Neural crest cell (in vitro differentiated cells): ENCODE measurements at places on chromosomes 6 and 20. TPM values are rescaled to one million over a fixed set of nuclear protein-coding genes. Genes with fewer than 3 reads are reported as not detected.
A peak's percentile ranks its signal among the peaks of the same experiment; 100 is the strongest.

PKIB gene
- 86.4 and 88.8 TPM in 2 replicates for total RNA-seq

DNA sequence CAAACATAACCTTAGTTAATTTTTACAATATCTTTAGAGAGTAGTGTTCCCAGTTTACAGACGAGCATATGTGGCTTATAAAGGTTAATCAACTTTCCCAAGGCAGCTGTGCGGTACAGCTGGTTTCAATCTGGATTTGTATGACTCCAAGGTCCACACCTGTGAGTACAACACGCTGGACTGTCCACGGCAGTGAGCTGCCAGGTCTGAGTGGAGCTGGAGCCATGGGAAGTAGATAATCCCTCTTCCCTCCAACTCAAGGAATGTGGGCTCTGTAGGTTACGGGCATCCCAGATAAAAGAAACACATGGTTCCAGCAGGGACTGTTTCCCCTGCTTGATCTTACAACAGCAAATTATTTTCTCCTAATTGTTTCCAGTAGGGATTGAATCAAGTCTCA is 102.2 kb downstream of the SOD2 start:
- DNase-seq, result no peak
- H3K4me3 ChIP-seq, result no peak overlapping the region
- H3K27ac ChIP-seq, result no peak overlapping the region
- peaks cover 76% of the 10 kb centered on the region for H3K27me3 ChIP-seq
- H3K4me1 ChIP-seq, result peaks cover 14% of the 10 kb centered on the region

DNA sequence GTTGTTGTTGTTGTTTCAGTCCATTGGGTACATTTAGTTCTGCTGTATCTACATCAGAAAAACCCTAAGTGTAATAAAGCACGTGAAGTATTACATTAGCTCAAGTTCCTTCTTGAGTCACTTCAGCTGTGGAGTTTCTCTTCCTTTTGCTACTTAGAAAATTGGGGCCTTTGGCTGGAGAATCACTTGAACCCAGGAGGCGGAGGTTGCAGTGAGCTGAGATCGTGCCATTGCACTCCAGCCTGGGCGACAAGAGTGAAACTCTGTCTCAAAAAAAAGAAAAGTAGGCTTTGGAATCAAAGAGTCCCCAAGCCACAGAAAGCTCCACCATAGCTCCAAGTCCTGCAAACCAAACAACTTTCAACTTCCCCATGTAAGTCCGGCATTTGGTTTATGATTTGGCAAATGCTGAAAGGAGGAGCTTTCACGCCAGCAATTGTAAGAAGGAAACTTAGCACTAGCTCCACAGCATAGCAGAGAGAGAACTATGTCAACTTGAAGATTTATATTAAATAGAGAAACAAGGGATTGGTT is 56.5 kb upstream of the RNF144B start:
- peaks cover 5% of the 10 kb centered on the region for H3K4me1 ChIP-seq
- H3K4me3 ChIP-seq, result no peak overlapping the region
- H3K27ac ChIP-seq, result no peak overlapping the region

DNA sequence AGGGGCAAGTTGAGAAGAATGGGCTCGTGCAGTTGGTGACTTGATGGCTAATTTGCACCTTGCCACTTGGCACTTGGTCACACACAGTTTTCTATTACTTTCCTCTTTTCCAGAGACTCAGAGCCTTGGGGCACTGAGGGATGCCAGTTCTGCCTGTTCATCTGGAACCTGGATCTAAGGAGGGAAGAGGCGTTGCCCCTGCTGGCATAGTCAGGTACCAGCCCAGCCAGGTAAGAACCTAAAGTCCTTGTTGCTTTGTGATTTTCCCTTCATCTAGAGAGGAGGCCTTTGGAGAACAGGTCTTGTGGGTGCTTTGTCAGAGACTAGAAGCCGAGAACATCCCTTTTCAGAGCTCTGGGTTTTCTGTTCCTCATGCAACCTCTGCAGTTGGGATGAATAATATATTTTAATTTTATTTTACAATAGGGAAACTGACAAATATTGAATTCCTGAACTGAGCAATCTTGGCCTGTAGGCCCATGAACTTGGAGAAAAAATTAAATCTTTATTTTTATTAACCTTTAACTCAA is 11.4 kb downstream of the SYTL3 start:
- no peaks in the 10 kb centered on the region for H3K36me3 ChIP-seq
- peaks cover 5% of the 10 kb centered on the region for H3K4me1 ChIP-seq
- DNase-seq, result no peak
- H3K4me3 ChIP-seq, result no peak overlapping the region
- peaks cover 34% of the 10 kb centered on the region for H3K27me3 ChIP-seq
- H3K27ac ChIP-seq, result no peak overlapping the region

DNA sequence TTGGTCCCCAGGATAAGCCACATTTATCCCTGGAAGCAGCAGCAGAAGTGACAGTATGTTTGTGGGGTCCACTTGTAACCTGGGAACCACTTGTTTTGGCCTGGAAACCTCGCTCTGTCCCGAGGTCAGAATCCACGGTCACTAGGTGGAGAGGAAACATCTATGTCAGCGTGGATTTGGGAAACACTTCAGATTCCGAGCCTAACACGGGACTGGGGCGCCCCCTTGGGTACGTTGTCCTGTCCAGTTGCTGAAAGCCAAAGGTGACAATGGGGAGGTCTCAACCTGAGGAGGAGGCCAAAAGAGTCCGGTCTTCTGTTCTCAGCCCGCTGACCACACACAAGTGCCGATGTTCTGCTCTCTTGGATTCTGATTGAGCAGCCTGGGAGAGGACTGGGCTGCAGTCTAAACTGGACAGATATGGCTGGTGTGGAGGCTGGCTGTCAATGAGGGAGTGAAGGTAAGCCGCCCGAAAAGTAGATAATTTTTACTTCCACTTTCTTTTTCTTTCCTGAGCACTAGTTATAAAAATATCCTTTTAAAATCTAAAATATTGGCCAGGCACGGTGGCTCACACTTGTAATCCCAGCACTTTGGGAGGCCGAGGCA is 4.9 kb upstream of the ZFP57 start:
- no peak for DNase-seq
- H3K27ac ChIP-seq, result no peak overlapping the region
- H3K27me3 ChIP-seq, result peaks cover 16% of the 10 kb centered on the region
- H3K4me3 ChIP-seq, result no peak overlapping the region

RAB44 gene
- not detected in 2 replicates for total RNA-seq

RRBP1 gene
- 46.7 and 50.9 TPM in 2 replicates for total RNA-seq

- peaks cover 7% of the 10 kb centered on the region for H3K36me3 ChIP-seq
- H3K27ac ChIP-seq, result no peak overlapping the region
- DNase-seq, result no peak
- H3K4me1 ChIP-seq, result no peaks in the 10 kb centered on the region
Observed at GRCh38 chr6:19535351-19535750, 301.8 kb upstream of the ID4 start.

DNA sequence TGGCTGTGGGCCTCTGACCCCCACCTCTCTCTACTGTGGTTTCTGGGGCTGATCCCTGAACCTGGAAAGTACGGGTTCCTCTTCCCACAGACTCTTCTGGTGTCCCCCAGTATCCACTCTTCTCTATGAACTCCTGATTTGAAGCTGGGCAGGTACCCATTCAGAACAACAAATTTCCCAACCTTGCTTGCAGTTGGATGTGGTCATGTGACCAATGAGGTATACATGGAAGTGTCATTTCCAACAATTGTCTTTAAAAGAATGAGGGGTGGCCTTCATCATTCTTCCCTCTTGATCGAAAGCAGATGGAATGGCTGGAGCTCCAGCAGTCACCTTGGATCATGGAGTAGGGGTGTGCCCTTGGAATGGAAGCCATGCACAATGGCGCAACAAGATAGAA is 128.0 kb upstream of the MLN start:
- H3K27me3 ChIP-seq, result peaks cover 18% of the 10 kb centered on the region
- peaks cover 4% of the 10 kb centered on the region for H3K4me1 ChIP-seq
- no peak for DNase-seq
- no peak overlapping the region for H3K4me3 ChIP-seq

SGK2 gene
- total RNA-seq, result 1.0 and 1.6 TPM in 2 replicates

ADGRG6 gene
- 78.9 and 83.2 TPM in 2 replicates for total RNA-seq

ADISSP gene
- total RNA-seq, result 86.0 and 93.0 TPM in 2 replicates

GRCh38 chr20:2919518-2920245 is 46.4 kb downstream of the PTPRA start:
- peaks cover 19% of the 10 kb centered on the region for H3K36me3 ChIP-seq
- H3K4me3 ChIP-seq, result no peak overlapping the region
- DNase-seq, result no peak
- H3K4me1 ChIP-seq, result peaks cover 23% of the 10 kb centered on the region
- H3K27ac ChIP-seq, result no peak overlapping the region
- H3K27me3 ChIP-seq, result no peaks in the 10 kb centered on the region

C6orf52 gene
- total RNA-seq, result 5.3 and 8.2 TPM in 2 replicates

GRCh38 chr20:1472556-1473245 is 6.1 kb upstream of the NSFL1C start:
- no peaks in the 10 kb centered on the region for H3K36me3 ChIP-seq
- no peak overlapping the region for H3K27ac ChIP-seq
- H3K4me3 ChIP-seq, result no peak overlapping the region
- H3K27me3 ChIP-seq, result peaks cover 23% of the 10 kb centered on the region
- H3K4me1 ChIP-seq, result peaks cover 5% of the 10 kb centered on the region

SLPI gene
- total RNA-seq, result not detected in 2 replicates

DNA sequence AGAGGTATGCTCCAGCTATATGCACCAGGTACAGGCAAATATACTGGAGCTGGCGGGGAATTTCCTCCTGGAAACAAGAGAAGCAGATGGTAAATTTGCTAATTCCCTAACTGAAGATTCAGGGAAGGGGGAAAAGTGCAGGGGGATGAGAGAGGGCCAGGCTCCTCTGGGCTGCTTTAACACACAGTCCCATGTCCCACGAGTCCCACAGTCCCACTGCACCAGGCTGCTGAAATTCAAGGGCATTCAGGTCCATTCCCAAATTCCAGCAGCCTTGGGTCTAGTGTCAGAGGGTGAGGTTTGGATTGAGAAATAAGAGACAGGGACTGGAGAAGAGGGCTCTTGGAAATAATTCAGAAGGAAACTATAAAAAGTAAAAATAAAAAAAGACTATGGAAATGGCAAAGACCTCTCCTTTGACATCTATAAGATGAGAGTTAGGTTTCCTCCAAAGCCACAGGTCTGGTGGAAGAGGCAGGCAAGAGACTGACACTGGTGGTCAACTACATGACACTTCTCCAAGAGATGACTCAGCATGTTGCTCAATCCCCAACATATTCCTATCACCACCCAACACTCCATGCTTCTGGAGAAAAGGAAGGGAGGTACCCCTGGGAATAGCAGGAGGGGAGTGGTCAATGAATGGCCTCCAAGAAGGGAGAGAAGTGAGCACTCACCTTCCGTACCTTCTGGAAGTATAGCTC is 69.2 kb downstream of the TRAM2 start:
- H3K27me3 ChIP-seq, result no peaks in the 10 kb centered on the region
- H3K27ac ChIP-seq, result peak overlapping the region; percentile 40
- H3K36me3 ChIP-seq, result peaks cover 13% of the 10 kb centered on the region

GRCh38 chr6:53179961-53180651 is 31.5 kb upstream of the GCM1 start:
- DNase-seq, result no peak
- peak overlapping the region; percentile 2 for H3K27ac ChIP-seq
- H3K27me3 ChIP-seq, result no peaks in the 10 kb centered on the region
- H3K4me3 ChIP-seq, result no peak overlapping the region

DNA sequence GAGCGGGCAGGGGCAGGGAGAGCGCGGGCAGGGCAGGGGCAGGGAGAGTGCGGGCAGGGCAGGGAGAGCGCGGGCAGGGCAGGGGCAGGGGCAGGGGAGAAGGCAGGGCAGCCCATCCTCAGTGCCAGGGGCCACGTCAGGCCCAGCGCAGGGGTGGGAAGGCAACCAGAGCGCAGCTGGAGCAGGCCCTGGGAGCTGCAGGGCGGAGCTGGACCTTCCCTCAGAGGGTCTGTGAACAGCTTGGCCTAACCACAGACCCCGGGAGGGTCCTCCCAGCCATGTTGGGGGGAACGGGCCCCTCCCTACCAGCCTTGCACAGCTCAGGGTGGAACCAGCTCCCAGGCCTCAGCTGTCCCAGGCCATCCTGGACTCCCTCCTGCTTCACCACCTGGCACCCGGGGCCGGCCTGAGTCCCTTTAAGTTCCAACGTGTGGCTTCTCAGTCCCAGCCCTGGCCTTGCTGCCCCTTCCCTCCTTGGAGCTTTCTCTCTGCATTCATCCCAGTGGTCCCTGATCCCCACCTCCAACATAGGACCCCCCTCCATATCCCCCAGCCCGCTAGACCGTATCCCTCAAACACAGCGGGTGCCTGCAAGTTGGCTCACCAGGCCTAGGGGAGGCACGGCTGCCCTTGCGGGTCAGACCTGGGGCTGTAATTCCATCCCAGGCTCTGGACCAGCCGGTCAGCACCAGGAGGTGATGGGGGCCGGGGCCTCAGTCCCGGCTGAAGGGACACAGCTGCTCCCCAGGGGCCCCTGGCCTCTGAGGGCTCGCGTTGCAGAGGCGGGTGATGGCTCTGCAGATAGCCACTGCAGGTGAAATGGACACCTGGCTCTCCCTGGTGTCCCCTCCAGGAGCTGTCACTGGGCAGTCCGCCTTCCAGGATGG is 5.6 kb upstream of the ZBTB46 start:
- H3K27me3 ChIP-seq, result no peaks in the 10 kb centered on the region
- H3K4me1 ChIP-seq, result peaks cover 10% of the 10 kb centered on the region
- H3K36me3 ChIP-seq, result no peaks in the 10 kb centered on the region
- no peak overlapping the region for H3K4me3 ChIP-seq
- H3K27ac ChIP-seq, result no peak overlapping the region
- no peak for DNase-seq

DNA sequence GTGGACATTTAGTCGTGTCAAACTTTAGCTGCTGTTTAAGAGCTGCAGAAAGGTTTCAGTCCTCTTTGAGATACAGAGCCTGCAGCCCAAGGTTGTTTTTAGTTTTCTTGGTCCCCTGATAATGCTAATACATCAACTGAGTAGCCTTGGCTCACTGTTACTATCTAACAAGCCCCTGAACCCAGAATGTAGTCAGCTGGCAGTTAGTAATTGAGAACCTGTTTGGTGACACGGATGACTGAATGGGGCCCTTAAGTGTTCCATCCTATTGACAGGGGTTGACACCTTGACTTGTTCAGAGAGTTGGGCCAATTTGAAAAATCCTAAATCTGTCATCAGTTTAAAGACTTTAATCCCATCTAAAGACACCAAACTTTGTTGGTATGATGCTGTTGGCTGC is 2.8 kb downstream of the RTN4IP1 start:
- DNase-seq, result no peak
- H3K4me3 ChIP-seq, result peak overlapping the region; percentile 63
- no peak overlapping the region for H3K27ac ChIP-seq
- H3K36me3 ChIP-seq, result peaks cover 11% of the 10 kb centered on the region
- H3K27me3 ChIP-seq, result no peaks in the 10 kb centered on the region

- H3K27me3 ChIP-seq, result peaks cover 30% of the 10 kb centered on the region
- H3K4me3 ChIP-seq, result no peak overlapping the region
- H3K27ac ChIP-seq, result no peak overlapping the region
- H3K4me1 ChIP-seq, result no peaks in the 10 kb centered on the region
- H3K36me3 ChIP-seq, result peaks cover 5% of the 10 kb centered on the region
Observed at GRCh38 chr6:31345026-31345730, 11.8 kb downstream of the HLA-B start.

- no peak overlapping the region for H3K27ac ChIP-seq
- H3K36me3 ChIP-seq, result no peaks in the 10 kb centered on the region
- no peak for DNase-seq
- no peak overlapping the region for H3K4me3 ChIP-seq
- H3K27me3 ChIP-seq, result no peaks in the 10 kb centered on the region
Observed at GRCh38 chr6:168825226-168826077, 384.5 kb downstream of the SMOC2 start.
